ENCODE measurements at places on chromosomes 3 and 15.

GRCh38 chr3:153513236-153513635 is 351.2 kb downstream of the RAP2B start:
- no peak for DNase-seq

GRCh38 chr3:36381311-36381956 is 1.1 kb downstream of the STAC start:
- no peak for DNase-seq

- DNase-seq: no peak
Measured at GRCh38 chr15:86903642-86904421, 824.2 kb downstream of the AGBL1 start.

DNA sequence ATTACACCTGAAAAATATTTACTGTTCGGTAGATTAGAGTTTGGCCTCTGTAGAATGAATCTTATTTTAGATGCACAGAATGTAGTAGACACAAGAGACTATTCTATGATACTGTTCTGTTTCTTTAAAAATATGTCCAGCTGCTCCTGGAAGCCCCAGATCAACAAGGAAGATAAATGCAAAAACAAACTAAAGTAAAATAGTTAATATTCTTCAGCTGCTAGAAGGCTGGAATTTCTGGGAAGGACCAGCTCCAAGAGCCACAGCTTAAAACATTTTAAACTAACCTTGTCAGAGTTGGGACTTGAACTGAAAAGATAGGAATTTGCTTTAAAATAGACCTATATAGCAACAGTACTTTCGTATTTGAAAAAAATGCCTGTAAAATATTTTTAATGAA is 277.9 kb downstream of the PTPRG start:
- DNase-seq: no peak

DNA sequence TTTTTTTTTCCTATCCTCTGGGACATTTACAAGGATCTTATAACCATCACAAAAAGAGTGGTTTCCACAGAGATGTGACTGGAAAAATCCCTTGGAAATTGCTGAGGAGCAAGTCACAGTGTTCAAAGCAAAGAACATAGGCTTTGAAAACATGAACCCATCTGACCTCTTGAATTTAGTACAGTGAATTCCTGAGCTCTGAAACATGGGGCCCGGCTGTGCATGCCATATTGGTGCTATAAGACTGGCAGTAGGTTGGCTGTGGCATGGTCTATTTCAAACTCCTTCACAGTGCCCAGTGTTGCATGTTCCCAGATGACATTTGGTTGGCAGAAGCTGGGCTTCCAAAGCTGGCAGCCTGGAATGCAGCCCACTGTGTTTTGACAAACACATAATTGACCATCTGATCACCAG is 202.2 kb downstream of the TIGIT start:
- no peak for DNase-seq

Data from HL-60 (cell line).